Activated CD8-positive, alpha-beta T cell treated with anti-CD3 and anti-CD28 coated beads, Interleukin-2, amount 10 ng/mL, durations not matched to agents 7 days and 5 days (primary cell): ENCODE measurements at places on chromosomes 6 and 20. TPM values are rescaled to one million over a fixed set of nuclear protein-coding genes. Genes with fewer than 3 reads are reported as not detected.

- no peak overlapping the region for H3K4me3 ChIP-seq
- H3K36me3 ChIP-seq: no peaks in the 10 kb centered on the region
- H3K4me1 ChIP-seq: no peaks in the 10 kb centered on the region
- peaks cover 2% of the 10 kb centered on the region for H3K27me3 ChIP-seq
- no peak overlapping the region for H3K27ac ChIP-seq
- no peak for DNase-seq
Measured at GRCh38 chr20:19778404-19778803, 20.3 kb downstream of the RIN2 start.

DNA sequence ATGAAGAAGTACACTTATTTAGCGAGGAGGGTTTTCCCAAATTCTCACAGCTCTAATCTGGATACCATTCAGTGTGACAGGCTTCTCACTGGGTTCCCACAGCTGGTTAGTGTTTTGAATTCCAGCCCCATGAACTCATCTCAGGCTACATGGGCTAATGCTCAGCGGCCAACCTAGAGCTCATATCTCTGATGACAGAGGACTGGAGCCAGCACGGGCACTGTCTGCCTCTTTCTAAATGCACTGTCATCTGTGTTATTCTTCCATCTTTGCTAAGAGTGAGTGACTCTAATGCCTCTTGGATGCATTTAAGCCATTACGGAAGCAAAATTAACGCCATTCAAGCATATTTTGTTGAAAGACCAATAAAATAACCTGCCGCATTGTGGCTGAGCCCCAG lies 308.9 kb upstream of the JAG1 start:
- H3K4me3 ChIP-seq: no peak overlapping the region
- no peaks in the 10 kb centered on the region for H3K36me3 ChIP-seq
- no peaks in the 10 kb centered on the region for H3K27me3 ChIP-seq
- H3K27ac ChIP-seq: no peak overlapping the region
- H3K4me1 ChIP-seq: no peaks in the 10 kb centered on the region
- DNase-seq: no peak

LIN28B gene
- total RNA-seq: not detected

AKAP12 gene
- 0.08 TPM for total RNA-seq

- no peaks in the 10 kb centered on the region for H3K4me1 ChIP-seq
- no peaks in the 10 kb centered on the region for H3K27me3 ChIP-seq
- no peak overlapping the region for H3K4me3 ChIP-seq
- DNase-seq: no peak
- no peak overlapping the region for H3K27ac ChIP-seq
- H3K36me3 ChIP-seq: no peaks in the 10 kb centered on the region
Measured at GRCh38 chr20:15077733-15078250, 740.4 kb upstream of the FLRT3 start.

GRCh38 chr6:47076422-47077344 lies 34.6 kb upstream of the ADGRF1 start:
- no peak for DNase-seq
- no peaks in the 10 kb centered on the region for H3K4me1 ChIP-seq
- H3K27me3 ChIP-seq: peaks cover 13% of the 10 kb centered on the region
- no peaks in the 10 kb centered on the region for H3K36me3 ChIP-seq

VSTM2L gene
- 0.21 TPM for total RNA-seq

DNA sequence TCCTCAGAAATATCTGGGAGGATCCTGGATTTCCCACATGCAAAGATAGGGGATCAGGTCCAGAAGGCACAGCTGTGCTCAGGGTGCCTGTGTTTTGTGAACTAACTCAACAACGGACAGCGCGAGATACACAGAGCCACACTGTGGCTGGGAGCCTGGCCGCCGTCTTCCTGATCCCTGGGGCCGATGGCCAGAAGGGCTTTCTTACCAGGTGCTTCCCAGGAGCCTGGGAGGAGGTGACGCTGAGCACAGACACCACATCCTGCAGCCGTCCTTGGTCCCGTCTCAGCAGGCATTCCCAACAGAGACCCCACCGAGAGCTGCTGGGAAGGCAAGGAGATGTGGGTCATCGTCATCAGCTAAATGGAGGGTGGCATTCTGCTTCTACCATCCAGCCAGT lies 144.6 kb upstream of the AFDN start:
- H3K27ac ChIP-seq: no peak overlapping the region
- no peak for DNase-seq
- H3K4me1 ChIP-seq: no peaks in the 10 kb centered on the region
- H3K27me3 ChIP-seq: peaks cover 54% of the 10 kb centered on the region

DNA sequence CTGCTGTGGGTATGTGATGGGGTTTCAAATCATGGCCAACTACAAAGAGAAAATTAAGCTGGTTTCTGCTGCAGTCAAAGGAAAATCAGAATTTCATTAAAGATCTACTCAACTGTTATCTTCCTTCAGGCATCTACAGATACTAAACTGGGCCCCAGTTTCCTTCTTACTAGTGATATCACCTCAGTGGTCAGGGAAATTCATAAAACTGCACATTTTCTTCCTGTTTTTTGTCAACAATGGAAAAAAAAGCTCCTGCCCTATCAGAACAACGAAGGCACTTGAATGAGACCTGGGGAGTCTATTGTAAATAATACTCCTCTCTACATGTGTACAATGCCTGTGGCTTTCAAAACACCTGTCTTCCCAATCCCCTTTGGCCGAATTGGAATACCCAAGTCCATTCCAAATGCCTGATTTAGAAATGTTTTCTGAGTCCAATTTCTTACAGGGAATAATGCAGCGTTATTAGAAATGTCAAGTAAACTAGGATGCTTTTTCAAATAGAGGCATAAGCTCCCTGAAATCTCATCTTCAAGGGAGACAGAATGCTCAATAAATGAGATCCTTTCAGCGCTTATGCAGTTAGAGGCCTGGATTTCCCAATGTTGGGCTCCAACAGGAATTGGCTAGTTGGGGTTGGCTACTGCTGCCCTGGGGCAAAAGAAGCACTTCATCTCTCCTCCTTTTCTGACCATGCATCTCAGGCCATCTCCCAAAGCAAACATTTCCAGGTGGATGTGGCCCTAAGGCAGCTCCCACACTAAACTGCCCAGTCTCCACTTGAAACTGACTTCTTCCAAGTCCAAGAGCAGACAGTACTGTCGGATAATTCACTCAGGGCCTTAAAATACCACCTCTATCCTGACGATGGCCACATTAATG lies 143.3 kb downstream of the NFATC2 start:
- peak overlapping the region; percentile 98 for H3K27ac ChIP-seq
- H3K36me3 ChIP-seq: peaks cover 82% of the 10 kb centered on the region
- H3K4me3 ChIP-seq: peak overlapping the region; percentile 66
- peaks cover 84% of the 10 kb centered on the region for H3K4me1 ChIP-seq
- no peak for DNase-seq
- no peaks in the 10 kb centered on the region for H3K27me3 ChIP-seq

TP53INP2 gene
- 2.0 TPM for total RNA-seq

GRCh38 chr20:1345030-1345755 lies 16.3 kb upstream of the SDCBP2 start:
- peaks cover 35% of the 10 kb centered on the region for H3K36me3 ChIP-seq
- peaks cover 29% of the 10 kb centered on the region for H3K4me1 ChIP-seq
- H3K4me3 ChIP-seq: no peak overlapping the region
- H3K27ac ChIP-seq: peak overlapping the region; percentile 79
- peak; percentile 39 for DNase-seq
- H3K27me3 ChIP-seq: no peaks in the 10 kb centered on the region

- H3K4me3 ChIP-seq: no peak overlapping the region
- H3K27ac ChIP-seq: peak overlapping the region; percentile 31
- H3K36me3 ChIP-seq: peaks cover 3% of the 10 kb centered on the region
- H3K27me3 ChIP-seq: no peaks in the 10 kb centered on the region
Measured at GRCh38 chr6:85465762-85466161, 15.9 kb downstream of the NT5E start.

TCF15 gene
- total RNA-seq: not detected
